ENCODE measurements at places on chromosomes 3 and 15.

DNA sequence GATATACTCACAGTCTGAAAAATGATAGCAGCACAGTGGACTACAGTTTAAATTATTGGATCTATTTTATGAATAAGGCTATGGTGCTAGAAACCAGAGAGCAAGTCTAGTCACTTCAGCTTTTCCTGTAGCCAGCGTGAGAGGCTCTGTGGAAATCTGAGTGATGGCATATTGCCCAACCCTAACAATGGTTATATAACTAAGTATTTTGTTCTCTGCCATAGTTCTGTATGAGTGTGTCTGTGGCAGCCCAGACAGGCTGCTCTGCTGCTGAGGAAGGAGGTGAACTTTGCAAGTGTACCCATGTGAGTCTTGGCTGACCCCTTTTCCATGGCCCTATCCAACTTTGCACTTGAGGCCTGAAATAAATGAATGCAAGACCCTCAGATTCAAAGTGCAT, 105.7 kb downstream of the LRTM1 start:
- DNase-seq = peak; percentile 43

GRCh38 chr3:44529927-44530326, 25.1 kb upstream of the ZKSCAN7 start:
- no peak for DNase-seq

- DNase-seq = peak; percentile 35
These were observed 32.5 kb upstream of the TBL1XR1 start for GRCh38 chr3:177229791-177230190.

DNA sequence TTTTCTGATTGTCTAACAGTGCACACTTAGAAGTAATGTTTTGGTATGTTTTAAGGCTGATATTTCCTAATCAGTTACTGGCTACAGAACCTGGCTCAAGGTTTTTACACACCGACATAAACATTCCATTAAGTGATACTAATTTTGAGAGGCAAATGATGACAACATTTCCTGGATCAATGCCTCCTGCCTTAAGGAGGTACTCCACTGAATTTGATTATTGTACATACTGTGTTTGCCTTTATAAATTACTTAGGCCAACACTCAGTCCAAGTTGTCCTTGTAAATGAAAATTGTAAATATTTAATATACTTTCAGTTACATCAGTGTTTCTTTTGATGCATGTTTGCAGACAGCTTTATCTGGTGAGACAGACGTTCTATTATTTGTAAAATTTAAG, 24.2 kb upstream of the LXN start:
- peak; percentile 52 for DNase-seq

DNA sequence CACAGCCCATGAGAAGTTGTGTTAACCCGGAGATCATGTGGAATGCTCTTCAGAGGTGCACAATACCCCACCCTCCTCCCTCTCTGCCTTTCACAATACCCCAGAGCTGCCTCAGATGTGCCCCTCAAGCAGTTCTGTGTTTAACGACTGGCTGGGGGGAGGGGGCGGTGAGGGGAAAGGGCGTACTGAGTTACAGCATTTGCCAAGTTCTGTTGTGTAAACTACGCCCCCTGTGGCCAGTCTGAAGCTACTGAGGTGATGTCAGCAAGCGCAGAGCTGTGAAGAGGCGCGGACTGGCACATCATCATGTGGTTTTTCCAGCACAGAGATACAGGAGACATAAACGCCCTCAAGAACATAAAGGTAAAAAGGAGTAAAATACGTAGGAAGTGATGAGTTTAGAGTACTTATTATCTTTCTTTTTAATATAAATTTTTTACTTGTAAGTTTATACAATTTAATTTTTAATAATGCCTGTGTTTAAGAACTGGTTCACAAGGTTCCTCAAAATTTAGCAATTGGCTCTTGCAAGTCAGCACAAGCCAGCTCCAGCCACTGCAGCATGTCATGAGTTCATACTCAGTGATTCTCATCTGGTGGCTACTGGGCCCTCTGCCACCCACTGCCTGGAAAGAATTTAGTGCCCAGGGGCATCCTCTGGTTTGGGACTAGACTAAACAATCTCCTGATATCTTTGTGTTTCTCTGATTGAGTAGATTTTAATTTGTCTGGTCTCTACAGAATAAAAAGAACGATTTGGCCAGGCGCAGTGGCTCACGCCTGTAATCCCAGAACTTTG, 1.7 kb downstream of the EPB42 start:
- DNase-seq = no peak

- DNase-seq = no peak
These were observed 71.2 kb upstream of the SOX14 start for GRCh38 chr3:137692803-137693431.

- no peak for DNase-seq
These were observed 138.6 kb downstream of the GAP43 start for GRCh38 chr3:115761927-115762305.

DNA sequence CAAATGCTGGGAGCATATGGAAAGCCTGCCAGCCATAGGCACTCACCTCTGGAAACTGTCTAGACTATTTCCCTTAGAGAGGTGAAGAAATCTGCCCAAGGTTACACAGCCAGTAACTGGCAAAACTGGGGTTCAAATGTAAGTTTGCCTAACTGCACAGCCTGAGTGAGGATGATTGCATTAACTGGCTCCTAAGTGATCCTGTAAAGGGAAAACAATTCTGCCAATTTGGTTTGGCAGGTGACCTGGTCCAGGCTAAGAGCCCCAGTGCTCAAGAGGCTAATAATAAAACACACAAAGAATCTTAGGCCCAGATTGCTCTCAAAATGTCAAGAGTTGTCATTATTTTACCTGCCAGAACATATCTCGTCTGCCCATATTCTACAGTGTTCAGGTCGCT, 43.9 kb upstream of the SPRED1 start:
- DNase-seq = no peak

GRCh38 chr3:168314166-168314565, 218.4 kb upstream of the GOLIM4 start:
- DNase-seq = no peak

DNA sequence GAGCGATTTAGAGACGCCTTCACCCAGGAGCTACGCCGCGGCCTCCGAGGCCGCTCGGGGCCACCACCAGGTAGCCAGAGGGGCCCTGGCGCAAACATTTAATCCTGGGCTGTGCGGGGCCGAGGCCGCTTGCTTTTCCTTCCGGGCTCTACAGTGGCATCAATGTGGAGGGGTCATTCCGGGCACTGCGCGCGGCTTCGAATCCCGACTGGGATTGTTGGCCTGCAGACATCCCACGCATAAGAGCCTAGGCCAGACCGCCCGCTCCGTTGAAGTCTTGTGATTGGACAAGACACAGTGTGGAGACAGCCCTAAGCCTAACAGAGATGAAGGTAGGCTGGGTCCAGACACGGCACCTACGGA, 568 bp upstream of the NCBP2 start:
- peak; percentile 10 for DNase-seq

Data from fibroblast of skin of right quadriceps (primary cell).